Activated gamma-delta T cell treated with Interleukin-2 at 50 U/mL for 16 hours (primary cell): ENCODE measurements at places on chromosomes 5 and 9.

DNA sequence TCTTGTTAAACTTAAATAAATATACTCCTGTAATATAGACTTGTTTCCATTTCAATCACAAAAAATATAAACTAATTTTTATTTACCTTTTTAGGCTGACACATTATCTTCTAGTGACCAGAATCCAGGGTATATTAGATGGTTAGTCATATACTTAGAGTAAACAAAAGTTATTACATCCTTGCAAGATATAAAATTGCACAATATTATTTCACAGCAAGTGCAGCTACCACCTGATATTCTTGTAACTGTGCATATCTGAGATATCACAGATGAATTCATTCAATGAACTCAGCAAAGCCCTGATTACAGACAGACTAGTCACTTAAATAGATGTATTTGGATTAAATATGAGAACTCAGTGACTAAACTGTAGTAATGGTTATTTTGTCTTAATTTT is 25.6 kb upstream of the ARRDC3 start:
- DNase-seq, result no peak

DNA sequence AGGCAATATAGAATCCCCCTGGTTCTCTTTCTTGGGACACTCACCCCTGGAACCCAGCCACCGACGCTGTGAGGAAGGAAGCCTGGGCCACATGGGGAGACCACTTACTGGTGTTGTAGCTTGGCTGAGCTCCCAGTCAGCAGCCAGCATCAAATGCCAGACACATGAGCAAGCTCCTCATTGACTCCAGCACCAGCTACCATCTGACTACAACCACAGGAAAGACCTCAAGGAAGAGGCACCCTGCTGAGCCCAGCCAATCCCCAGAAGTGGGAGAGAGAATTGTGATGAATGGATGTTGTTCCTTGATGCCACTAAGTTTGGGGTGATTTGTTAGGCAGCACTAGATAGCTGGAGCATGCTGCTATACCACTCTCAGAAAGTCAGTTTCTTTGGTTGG is 36.0 kb downstream of the BNIP1 start:
- no peak for DNase-seq

- no peak for DNase-seq
These were observed 228.0 kb downstream of the NTRK2 start for GRCh38 chr9:84897362-84898094.

- peak; percentile 85 for DNase-seq
These were observed 16.7 kb downstream of the FGD3 start for GRCh38 chr9:92963831-92964606.

GRCh38 chr9:129414993-129415941 is 205.6 kb downstream of the C9orf50 start:
- DNase-seq, result no peak

- DNase-seq, result no peak
These were observed 221.1 kb upstream of the RORB start for GRCh38 chr9:74275872-74276508.

- no peak for DNase-seq
These were observed 90.4 kb downstream of the MVB12B start for GRCh38 chr9:126417043-126417442.

DNA sequence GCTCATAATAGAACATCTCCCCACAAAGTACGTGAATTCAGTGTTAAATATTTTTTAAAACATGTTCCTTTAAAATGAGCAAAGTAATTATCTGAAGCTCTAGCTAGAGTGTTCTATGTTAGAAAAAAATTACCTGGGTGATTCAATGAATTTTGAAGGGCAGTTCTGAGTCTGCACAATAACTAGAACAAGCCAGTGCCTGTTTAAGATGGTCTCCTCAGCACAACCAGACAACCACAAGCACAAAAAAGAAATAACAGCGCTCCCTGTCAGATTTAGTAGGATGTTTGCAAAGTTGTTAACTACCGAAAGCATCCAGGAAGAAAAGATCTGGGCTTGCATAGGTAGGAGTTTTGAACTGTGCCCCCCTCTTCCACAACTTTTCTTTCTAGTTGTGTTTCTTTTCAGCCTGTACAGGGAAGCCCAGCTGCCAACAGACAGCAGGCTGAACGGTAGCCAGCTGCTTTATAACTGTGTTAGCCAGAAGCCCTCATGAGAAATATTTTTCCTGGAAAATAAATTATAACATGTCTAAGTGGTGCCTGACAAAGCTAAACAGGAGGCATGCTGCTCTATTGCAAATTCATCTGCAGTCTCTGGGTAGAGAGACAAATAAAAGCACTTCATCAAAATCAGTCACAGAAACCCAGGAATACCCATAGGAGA is 1026.9 kb downstream of the MAT2B start:
- DNase-seq, result no peak

DNA sequence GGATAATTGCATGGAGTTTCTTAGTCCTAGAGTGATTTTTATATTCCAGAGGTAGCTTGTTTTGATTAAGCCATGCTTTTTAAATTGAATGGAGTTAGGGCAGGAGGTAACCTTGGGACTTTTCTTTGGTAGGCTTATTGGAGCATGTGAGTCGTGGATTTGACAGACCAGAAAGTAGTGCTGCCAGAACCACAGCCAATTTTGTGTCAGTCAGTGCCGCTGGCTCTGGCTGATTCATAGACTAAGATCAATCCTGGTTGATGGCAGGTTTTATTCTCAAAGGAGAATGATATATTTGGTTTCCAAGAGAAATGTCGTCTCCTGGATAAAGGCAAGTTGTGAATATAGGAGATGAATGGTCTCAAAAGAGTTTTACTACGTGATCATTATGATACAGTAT is 20.3 kb downstream of the RAI14 start:
- no peak for DNase-seq

DNA sequence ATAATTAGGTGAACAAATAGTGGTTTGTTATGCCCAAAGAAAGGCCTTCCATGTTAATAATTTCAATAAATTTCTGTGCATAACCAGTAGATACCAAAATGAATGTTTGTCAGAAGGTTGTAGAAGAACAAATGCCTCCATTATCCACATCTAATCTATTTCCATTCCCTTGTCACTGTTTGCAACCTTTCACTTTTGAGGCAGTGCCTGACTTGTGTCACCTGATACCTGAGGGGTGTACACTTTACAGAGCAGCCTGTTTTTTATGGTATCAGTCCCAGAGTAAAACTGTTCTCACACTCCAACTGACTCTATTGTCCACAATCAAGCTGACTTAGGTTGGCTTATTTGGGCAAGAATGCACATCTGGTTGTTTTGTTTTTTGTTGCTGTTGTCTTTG is 40.1 kb downstream of the FREM1 start:
- no peak for DNase-seq

DNA sequence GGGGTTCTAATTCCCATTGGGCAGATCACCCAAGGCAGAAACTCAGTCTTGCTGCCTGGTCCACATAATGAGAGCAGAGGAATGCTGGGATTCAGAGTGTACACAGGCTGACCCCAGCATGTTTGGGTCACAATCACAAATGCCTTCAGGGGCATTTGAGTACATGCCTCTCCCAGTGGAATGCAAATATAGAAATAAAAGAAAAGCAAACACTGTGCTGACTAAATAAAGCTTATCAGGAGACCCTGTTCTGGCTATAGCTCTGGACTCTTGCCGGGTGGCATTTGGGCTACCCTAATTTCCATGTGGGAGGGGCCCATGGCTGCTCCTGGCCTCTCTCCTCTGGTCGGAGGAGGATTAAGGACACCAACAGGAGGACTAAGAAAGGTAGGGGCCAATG is 121.4 kb downstream of the DOCK8 start:
- DNase-seq, result no peak

DNA sequence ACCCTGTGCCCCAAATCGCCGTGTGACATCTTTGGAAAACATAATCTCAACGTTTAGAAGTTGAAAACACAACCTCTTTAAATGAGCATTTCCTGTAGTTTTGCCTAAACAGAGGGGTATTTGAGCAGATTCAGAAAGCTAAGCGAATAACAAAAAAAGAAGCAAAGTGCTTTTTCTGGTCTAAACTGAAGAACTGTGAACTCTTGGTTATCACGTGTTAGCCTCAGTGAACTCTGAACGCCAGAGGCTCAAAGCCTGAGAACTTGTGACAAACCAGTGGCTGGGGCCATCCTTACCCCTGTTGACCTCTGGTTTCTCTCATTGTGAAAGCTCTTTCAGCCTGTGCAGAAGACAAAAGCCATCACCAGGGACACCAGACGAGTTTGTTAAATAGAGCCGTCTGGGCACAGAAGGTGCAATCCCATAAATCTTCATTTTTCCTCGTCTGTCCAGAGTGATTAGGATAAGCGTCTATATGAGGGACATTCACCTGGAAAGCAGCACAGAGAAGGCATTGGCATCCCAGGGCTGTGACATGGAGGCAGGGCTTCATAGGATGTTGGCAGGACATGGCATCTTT is 61.4 kb upstream of the ICE1 start:
- DNase-seq, result no peak

DNA sequence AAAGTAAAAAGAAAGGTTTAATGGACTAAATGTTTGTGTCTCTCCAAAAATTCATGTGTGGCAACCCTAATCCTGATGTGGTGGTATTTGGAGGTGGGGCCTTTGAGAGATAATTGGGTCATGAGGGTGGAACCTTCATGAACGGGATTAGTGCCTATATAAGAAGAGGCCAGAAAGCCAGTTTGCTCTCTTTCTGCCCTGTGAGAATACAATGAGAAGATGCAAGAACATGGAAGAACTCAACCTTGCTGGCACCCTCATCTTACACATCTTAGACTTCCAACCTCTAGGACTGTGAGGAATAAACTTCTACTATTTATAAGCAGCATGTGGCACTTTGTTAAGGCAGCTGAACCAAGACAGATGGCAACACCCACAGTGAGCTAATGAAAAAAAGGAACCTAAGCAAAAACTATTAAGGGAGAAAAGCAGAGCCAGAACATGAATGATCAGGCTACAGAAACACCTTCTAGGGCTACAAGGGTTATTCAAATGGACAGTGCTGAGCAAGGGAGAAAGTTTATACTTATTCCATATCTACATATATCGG is 159.5 kb downstream of the PLK2 start:
- DNase-seq, result no peak

DNA sequence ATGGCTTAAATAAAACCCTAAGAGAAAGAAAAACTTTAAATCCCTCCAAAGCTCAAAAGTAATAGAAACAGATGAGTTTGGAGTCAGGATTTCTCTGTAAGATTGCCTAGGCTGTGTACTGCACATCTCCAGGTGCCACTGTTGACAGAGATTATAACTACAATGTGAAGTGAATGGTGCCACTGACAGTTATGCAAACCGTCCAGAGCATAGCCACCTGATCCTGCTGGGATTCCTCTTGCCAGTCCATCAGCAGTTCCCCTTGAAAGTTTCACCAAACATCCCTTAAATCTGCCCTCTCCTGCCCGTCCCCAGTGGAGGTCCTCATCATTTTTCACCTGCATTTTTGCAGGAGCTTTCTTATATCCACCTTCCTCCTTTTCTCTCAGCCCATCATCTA is 42.5 kb downstream of the FXN start:
- DNase-seq, result no peak

DNA sequence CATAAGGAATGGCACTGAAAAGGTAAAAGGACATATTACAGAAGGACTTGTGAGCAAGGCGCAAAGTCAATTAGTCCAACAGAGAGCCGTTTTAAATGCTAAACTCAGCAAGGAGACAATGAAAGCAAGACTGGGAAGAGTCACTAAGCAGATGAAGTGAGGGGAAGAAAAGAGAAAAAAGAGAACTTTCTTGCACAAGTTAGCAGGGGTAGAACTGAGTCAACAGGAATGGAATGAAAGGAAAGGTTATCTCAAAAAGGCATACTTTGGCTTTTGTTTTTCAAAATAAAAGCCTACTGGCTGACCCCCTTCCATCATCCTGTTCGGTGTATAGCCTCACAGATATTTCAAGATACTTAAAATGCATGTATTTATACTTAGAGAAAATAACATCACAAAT is 75.0 kb downstream of the NR6A1 start:
- DNase-seq, result no peak

DNA sequence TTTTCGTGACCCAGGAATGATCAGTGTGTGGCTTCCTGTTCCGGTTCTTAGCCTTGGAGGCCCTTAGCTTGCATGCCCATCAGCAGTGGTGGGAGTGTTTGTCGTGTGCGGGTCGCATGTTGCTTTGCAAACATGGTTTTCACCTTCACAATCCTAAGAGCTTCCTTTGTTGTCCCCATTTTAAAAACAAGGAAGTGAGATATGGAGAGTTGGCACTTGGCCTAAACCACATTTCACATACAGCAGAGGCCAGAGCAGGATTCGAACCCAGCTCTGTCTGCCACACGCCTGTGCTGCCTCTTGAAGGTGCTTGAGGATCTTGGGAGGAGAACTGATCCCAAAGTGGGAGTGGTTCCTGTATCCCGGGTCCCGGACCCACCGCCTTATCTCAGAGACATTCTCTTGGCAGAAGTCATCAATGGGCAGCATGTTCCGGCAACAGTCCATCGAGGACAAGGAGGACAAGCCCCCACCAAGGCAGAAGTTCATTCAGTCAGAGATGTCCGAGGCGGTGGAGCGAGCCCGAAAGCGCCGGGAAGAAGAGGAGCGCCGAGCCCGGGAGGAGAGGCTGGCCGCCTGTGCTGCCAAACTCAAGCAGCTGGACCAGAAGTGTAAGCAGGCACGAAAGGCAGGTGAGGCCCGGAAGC is 38.2 kb upstream of the POMT1 start:
- DNase-seq, result no peak

DNA sequence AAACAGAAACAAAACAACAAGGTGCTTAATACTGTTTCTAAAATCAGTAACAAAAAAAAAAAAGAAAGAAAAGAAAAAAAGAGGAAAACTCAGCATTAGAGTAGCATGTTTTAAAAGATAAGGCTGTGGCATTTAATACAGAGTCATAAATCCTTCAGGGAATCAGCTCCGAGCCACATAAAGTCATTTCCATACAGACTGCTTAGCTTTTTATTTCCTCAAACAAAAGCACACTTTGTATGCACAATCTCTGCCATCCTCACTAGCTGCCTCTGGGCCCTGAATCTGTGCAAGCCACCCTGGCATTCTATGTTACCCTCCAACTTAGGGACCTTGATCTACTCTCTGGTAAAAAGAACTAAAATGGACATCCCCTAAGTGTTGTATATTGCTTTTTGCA is 87.6 kb downstream of the SEMA6A start:
- no peak for DNase-seq

GRCh38 chr5:69367697-69368279 is 1.5 kb downstream of the AK6 start:
- DNase-seq, result no peak

DNA sequence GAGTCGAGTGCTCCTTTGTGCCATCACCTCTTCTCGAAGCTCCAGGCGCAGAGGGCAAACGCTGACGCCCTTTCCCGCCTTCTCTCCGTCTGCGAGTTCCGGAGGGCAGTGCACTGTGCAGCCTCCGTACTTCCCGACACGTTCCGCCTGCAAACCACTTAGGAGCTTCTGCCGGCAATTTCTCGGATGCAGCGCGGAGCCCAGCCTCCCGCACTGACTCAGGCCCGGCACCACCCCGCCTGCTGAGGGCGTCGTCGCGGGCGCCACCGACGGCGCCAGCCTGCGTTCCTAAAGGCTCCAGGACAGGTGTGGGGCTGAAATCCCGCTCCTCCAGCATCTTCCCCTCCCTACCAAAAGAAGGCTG is 9.3 kb upstream of the TRIM36 start:
- no peak for DNase-seq

- DNase-seq, result no peak
These were observed 1.4 kb upstream of the DAB2 start for GRCh38 chr5:39426051-39426745.
